ENCODE measurements at places on chromosomes 3 and 15.

GRCh38 chr15:53530761-53531160 is 228.7 kb downstream of the WDR72 start:
- DNase-seq, result no peak

GRCh38 chr3:42500909-42501308 is 1.5 kb upstream of the VIPR1 start:
- DNase-seq, result no peak

DNA sequence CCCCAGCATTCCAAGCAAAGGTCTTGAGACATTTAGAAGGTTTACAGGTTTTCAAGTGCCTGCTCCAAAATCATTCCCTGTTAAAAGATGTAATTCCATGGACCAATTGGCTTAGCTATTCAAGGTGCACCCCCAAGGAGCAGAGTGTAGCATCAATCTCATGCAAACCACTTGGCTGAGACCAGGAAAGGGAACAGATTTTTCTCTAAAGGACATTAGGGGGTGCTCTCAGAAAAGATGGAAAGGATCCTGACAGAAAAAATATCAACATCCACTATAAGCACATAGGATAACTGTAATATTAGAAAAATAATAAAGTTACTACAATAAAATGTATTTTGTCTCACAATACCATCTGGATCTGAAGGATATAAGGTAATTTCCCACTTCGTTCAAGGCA is 328.0 kb upstream of the CDIN1 start:
- no peak for DNase-seq

GRCh38 chr3:30586096-30586805 is 20.1 kb upstream of the TGFBR2 start:
- DNase-seq, result no peak

GRCh38 chr3:9130345-9131305 is 118.8 kb downstream of the SRGAP3 start:
- DNase-seq, result no peak
